ENCODE measurements at places on chromosomes 1 and 21.

- DNase-seq: no peak
These were observed 25.0 kb downstream of the WNT9A start for GRCh38 chr1:227922501-227923352.

DNA sequence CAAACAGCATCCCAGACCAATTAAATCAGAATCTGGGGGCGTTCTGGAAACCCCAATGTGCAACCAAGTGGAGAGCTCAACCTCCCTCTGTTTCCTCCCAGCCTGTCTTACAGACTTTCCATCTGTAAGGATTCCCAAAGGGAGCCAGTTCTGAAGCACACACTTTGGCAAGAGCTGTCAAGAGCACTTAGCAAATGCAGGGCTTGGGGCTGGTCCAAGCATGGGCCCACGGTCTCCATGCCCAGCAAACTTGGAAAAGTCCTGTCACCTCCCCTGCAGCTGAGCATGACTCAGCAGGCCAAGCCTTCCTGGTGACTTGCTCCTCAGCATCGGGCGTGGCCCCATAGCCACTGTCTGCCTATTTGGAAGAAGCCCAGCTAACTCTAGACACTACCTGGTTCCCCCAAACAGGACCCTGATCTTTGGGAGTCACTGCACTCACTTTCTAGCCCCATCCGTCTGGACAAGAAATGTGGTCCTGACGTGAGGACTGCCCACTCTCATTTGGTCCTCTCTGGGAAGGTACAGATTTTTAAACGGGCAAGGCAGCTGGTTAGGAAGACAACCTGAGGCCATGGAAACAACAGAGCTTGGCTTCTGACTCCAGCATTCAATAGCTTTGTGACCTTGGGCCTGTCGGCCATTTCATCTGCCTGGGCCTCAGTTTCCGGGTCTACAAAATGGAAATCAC lies 16.9 kb downstream of the SLC2A1 start:
- DNase-seq: no peak

DNA sequence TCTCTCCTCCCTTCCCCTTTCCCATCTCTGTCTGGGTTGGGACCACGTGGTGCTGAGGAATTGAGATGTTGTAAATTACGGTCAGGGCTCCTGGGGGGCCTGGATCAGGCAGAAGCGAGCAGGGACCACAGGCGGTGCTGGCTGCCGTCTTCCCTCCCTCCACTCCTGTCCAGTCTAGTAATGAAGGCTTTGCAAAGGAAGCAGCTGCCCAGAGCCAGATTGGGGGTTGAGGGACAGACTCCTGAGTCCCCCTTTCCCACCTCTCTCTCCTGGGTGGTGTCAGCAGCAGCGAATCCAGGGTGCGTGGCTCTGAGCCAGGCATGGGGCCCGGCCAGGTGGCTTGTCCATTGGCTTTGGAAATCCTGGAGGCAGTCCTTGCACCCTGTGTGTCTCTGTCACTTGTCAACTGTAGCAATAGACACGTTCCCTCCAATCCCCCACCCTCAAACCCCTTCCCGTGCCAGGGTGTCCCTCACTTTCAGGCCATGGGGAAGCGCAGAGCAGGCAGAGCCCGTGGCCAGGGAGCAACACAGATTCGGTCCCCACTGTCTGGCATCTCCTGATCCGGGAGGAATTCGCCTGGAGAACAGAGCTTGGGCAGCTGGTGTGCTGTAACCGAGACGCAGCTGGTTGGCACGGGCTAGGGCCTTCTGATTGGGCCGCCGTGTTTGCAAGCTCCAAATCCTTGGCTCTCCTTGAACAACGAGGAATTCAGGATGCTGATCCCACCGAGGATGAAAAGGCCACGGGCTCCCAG lies 64.8 kb upstream of the WNT4 start:
- no peak for DNase-seq

DNA sequence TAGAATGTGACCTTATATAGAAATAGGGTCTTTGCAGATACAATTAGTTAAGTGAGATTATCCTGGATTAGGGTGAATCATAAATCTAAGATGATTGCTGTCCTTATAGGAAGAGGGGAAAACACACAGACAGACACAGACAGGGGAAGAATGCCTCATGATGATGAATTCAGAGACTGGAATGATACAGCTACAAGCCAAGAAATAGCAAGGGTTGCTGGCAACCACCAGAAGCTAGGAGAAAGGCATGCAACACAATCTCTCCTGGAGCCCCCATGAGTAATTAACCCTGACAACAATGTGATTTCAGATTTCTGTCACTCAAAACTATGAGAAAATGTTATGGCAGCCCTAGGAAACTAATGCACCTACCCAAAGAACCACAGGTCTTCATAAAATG lies 19.1 kb upstream of the PPIH start:
- DNase-seq: no peak

DNA sequence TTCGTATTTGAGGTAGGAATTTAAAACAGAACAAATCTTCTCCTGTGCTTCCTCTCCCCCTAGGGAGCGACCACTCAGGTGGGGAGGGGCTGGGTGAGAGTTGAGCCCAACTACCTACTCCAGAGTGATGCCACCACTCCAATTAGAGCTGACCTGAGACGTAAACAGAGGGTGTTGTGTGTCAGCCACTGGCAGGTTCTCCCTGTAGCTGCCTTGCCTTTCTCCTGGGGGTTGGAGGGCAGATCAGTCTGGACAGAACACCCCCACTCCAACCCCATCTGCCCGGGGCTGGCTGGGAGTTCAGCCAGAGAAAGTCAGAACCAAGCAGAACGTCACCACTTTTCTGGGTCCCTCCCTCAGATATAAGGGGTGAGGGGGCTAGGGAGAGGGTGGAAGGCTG lies 2.0 kb downstream of the HPDL start:
- no peak for DNase-seq

- no peak for DNase-seq
These were observed 143.9 kb downstream of the RGS7 start for GRCh38 chr1:241213139-241213538.

Measured in activated naive CD4-positive, alpha-beta T cell (primary cell).